ENCODE measurements at places on chromosomes 2 and 18. TPM values are rescaled to one million over a fixed set of nuclear protein-coding genes. Genes with fewer than 3 reads are reported as not detected.

Gene BZW1
- 189 TPM for total RNA-seq

Gene SKA1
- total RNA-seq, result 0.08 TPM

DNA sequence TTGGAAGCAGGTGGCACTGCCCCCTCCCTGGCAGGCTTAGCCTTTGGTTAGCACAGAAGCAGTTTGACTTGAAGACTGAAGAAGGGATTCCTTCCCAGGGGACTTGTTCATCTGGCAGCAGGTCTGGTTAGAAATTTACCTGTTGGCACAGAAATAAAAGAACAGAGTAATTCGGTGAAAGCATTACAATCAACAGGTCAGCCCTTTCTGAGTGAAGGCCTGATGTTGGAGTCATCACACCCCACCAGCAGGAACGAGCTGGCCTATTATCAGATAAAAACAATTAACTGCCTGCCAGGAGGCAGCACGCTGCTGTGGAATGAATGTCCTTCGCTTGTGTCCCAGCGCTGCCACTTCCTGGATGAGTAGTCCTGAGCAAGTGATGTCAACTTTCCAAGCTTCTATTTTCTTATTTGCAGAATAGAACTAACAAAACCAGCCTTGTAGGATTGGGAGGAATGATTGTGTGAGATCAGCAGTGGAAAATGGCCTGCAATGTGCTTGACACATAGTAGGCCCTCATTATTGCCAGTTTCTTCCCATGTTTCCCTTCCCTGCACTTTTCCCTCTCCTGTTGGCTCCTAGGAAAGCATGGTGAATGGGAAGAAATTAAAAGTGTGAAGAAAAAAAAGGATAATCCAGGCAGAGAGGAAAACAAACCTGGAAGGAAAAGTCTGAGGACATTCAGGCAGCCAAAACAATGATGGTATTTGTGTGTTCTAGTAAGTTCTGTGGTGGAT is 29.0 kb downstream of the LGALSL start:
- H3K36me3 ChIP-seq, result no peaks in the 10 kb centered on the region
- no peak overlapping the region for H3K27ac ChIP-seq
- no peaks in the 10 kb centered on the region for H3K27me3 ChIP-seq
- H3K4me3 ChIP-seq, result no peak overlapping the region

DNA sequence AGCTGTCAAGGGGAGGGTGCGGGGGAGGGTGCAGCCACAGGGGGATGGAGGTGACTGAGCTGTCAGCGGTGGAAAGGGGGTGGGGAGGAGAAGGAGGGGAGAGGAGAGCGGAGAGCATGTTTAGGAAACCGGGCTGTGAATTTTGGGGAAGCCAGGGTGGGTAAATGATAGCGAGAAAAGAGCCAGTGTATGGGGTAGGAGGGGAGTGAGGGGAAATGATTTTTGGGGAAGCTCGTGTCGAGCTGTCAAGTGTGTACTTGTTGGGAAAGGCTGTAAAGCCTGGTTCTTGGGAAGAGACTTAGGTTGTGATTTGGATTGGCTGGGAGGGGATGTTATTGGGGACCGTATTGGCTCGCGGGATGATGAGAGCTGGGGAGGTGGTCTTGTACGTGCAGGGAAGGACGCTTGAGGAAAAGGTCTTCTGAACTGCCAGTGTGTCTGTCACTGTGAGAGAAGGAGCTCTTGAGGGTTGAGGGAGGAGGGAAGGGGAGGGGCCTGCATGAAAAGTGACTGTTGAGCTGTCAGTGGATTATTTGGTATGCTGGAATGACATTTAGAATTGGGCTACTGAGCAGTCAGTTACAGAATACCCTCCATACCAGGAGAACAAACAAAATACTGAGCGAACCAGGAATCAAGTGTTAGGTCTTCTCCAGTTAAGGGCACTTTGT is 1.0 kb downstream of the UBR3 start:
- H3K27me3 ChIP-seq, result no peaks in the 10 kb centered on the region
- peak overlapping the region; percentile 89 for H3K4me3 ChIP-seq
- H3K4me1 ChIP-seq, result peaks cover 28% of the 10 kb centered on the region

- no peak overlapping the region for H3K27ac ChIP-seq
- H3K4me3 ChIP-seq, result no peak overlapping the region
- DNase-seq, result no peak
- no peaks in the 10 kb centered on the region for H3K36me3 ChIP-seq
Measured at GRCh38 chr2:230569298-230569697, 143.3 kb upstream of the CAB39 start.

- no peaks in the 10 kb centered on the region for H3K4me1 ChIP-seq
- no peak overlapping the region for H3K4me3 ChIP-seq
- DNase-seq, result no peak
- no peaks in the 10 kb centered on the region for H3K36me3 ChIP-seq
- H3K27ac ChIP-seq, result no peak overlapping the region
Measured at GRCh38 chr2:236605345-236605734, 35.7 kb downstream of the ACKR3 start.

DNA sequence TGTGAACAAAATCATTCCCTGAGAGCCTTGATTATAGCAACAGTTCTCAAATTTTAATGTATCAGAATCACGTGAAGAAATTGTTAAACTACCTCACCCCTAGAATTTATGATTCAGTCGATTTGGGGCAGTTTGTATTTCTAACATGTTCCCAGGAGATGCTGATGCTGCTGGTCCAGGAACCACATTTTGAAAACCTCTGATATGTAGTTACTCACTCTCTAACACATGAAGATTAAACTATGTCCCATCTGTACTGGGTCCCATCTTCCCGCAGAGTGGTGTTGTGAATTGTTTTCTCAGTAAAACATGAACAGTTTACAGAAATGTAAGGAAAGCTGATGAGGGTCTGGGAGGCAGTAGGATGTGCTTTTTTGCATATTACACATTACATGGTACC is 223.1 kb downstream of the CDH20 start:
- no peaks in the 10 kb centered on the region for H3K36me3 ChIP-seq
- H3K27me3 ChIP-seq, result no peaks in the 10 kb centered on the region
- H3K4me3 ChIP-seq, result no peak overlapping the region
- H3K27ac ChIP-seq, result no peak overlapping the region

DNA sequence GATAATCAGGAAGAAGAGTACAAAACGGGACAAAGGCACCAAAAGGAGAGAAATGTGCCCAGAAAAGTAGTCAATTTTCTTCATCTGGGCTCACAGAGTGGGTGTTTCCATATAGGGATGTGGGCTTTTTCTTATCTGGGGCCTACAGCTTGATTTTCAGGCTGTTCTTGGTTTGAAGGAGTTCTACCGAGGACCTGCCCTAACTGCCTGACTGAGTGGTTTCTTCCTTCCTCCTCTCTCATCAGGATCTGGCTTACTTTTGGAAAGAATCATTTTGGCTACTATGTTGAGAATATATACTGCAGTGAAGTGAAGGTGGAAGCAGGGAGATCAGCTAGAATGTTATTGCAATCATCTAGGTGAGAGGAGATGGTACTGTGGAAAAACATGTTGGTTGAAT is 316.7 kb downstream of the LRP1B start:
- no peak overlapping the region for H3K27ac ChIP-seq
- H3K36me3 ChIP-seq, result no peaks in the 10 kb centered on the region
- DNase-seq, result no peak
- no peaks in the 10 kb centered on the region for H3K4me1 ChIP-seq
- no peaks in the 10 kb centered on the region for H3K27me3 ChIP-seq
- H3K4me3 ChIP-seq, result no peak overlapping the region

GRCh38 chr2:110101280-110101844 is 14.3 kb downstream of the MALL start:
- no peaks in the 10 kb centered on the region for H3K4me1 ChIP-seq
- peak; percentile 47 for DNase-seq
- no peaks in the 10 kb centered on the region for H3K27me3 ChIP-seq
- H3K27ac ChIP-seq, result peak overlapping the region; percentile 56
- no peaks in the 10 kb centered on the region for H3K36me3 ChIP-seq

Measured in liver (tissue), 10 donors.